ENCODE measurements at places on chromosomes 3 and 15.

- DNase-seq, result no peak
Observed at GRCh38 chr15:62075595-62076277, 9.0 kb downstream of the C2CD4A start.

DNA sequence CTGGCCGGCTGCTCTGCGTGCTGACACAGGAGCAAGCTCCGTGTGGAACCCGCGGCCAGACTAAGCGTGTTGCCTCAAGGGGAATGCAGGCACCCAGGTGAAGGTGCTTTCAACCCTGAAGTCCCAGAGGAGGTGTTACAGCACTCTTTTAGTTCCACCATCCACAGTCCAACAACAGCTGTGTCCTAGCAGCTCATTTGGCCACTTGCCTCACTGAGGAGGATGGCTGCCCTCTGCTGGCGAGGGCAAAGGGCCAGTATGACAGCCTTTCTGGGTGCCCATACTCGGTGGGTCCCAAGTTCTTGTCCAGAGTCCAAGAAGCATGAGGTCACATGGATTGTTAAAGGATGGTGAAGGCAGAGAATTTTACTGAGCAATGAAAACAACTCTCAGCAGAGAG, 87.8 kb downstream of the C3orf85 start:
- no peak for DNase-seq

GRCh38 chr15:76208084-76208785, 103.0 kb downstream of the ETFA start:
- DNase-seq, result no peak

- DNase-seq, result no peak
Observed at GRCh38 chr3:38610934-38611333, 38.6 kb downstream of the SCN5A start.

DNA sequence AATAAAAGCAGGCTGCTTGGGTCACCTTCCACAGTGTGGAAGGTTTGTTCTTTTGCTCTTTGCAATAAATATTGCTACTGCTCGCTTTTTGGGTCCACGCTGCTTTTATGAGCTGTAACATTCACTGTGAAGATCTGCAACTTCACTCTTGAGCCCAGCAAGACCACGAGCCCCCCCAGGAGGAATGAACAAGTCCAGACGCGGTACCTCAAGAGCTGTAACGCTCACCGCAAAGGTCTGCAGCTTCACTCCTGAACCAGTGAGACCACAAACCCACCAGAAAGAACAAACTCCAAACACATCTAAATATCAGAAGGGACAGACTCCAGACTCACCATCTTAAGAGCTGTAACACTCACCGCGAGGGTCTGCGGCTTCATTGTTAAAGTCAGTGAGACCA, 47.5 kb upstream of the CCR4 start:
- DNase-seq, result no peak

GRCh38 chr3:94246171-94246570, 183.3 kb downstream of the NSUN3 start:
- DNase-seq, result no peak

GRCh38 chr3:171123915-171124314, 97.4 kb upstream of the SLC2A2 start:
- no peak for DNase-seq

DNA sequence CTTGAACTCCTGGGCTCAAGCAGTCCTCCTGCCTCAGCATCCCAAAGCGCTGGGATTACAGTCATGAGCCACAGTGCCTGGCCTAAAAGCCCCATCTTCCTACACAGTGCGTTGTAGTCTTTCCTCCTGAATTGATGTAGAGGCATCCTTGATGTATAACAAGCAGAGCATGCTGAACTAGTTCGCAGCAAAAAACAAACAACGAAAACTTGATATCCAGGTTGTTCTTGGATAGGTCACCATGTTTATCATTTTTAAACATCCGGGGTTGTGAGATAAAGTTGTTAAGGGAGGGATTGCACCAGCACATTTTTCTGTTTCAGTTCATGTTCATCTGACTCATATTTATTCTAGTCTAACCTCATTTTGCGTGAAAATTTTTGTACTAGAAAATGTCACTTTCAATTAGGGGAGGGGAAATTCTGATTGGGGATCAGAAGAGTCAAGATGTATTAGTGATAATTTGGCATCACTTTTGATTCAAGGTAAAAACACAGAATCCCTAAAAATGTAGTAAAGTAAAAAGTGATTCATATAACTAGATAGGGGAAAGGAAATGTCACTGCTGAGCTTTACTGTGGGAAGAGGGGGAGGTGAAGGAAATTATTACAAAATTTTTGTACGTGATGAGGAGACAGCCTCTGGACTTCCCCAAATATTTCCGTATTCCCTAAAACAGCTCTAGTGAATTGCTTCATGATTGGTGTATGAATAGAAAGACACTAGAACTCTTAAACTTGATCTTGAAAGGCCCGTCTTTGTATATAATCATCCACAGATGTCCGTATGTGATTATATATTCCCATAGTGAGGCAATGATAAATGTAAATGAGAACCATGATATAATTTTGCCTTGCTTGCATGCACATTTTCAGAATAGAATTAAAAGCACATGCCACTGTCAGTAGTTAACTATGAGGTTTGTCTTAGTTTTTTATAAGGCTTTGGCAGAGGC, 22.9 kb downstream of the RAB8B start:
- DNase-seq, result no peak

DNA sequence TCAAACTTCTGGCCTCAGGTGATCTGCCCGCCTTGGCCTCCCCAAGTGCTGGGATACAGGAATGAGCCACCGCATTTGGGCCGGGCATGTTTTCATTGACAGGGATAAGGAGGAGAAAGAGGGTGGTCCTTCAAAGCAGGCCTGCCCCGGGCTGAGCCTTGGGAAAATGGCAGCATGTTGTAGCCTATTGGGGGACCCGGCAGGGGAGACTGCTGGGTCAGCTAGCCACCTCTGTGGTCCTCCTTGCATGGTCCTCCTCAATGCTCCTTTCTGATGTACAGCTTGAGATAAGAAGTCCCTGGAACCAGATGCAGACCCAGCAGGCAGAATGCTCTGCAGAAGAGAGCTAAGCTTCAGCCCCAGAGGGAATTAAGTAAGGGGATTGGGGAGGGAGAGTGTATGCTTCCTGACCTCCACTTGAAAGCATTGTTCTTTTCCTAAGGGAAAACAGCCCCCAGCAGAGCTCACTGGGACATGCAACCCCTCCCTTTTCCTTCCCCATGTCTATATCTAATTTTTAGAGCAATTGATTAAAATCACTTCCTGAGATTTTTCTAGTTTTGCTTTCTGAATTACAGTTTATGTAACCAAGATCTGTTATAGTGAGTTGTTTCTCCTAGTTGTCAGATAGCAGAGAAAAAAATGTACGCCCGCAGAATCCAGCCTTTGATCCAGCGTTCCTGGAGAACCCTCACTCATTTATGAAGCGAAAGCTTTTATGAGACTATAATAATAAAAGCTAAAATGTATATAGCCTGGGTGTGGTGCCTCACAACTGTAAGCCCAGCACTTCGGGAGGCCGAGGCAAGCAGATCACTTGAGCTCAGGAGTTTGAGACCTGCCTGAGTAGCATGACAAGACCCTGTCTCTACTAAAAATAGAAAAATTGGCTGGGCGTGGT, 48.7 kb upstream of the VILL start:
- no peak for DNase-seq

DNA sequence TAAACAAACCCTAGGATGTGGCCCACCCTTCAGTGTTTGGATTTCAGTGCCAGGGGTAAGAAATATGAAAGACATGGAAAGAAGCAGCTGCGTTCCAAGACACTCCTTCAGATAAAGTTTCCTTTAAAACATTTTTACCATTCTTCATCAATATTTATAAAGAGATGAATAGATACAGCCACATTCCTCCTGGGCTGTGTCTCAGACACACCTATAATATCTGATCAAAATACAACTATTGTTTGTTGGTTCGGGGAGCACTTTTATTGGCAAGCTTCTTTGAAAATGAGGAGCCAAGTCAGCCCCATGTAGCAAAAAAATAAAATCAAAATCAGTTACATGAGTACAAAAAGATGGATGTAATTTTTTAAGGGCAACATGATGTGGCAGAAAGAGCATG, 53.2 kb downstream of the RPL22L1 start:
- DNase-seq, result no peak
